ENCODE measurements at places on chromosomes 4 and X. TPM values are rescaled to one million over a fixed set of nuclear protein-coding genes. Genes with fewer than 3 reads are reported as not detected.

CFAP97 gene
- 37.7 TPM for total RNA-seq

CACNA1F gene
- total RNA-seq, result not detected

FAM47A gene
- not detected for total RNA-seq

MUC7 gene
- total RNA-seq, result not detected

CXorf49 gene
- 0.69 TPM for total RNA-seq

CT47B1 gene
- total RNA-seq, result not detected

DCAF8L2 gene
- not detected for total RNA-seq

MAGED2 gene
- 213 TPM for total RNA-seq

ADH1C gene
- not detected for total RNA-seq

SGMS2 gene
- total RNA-seq, result 223 TPM

Measured in renal cortical epithelial cell (primary cell).